ENCODE measurements at places on chromosomes 3 and 15.

GRCh38 chr15:78321786-78322185 is 18.4 kb upstream of the CRABP1 start:
- DNase-seq, result no peak

GRCh38 chr3:117898722-117899522 is 1135.7 kb downstream of the IGSF11 start:
- DNase-seq, result no peak

- DNase-seq, result no peak
Measured at GRCh38 chr3:128078322-128078721, 26.1 kb downstream of the SEC61A1 start.

- DNase-seq, result no peak
Measured at GRCh38 chr3:51282931-51283330, 102.2 kb upstream of the MANF start.

DNA sequence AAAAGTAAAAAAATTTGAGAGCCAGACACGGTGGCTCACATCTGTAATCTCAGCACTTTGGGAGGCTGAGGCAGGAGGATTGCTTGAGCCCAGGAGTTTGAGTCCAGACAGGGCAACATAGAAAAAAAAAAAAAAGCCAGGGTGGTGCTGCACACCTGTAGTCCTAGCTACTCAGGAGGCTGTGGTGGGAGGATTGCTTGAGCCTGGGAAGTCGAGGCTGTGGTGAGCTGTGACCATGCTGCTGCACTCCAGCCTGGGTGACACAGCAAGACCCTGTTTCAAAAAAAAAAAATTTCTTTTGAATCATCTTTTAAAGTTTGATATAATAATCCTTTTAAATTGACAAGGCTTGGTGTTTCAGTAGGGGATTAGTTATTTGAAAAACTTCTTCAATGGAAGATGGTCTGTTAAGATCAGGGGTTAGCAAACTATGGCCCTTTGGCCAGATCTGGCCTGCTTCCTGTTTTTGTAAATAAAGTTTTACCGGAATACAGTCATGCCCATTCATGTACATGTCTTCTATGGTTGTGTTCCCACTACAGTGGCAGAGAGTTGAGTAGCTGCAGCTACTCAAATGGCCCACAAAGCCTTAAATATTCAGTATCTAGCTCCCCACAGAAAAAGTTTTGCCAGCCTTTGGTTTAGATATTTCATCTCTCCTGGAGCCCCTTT is 28.9 kb downstream of the CDAN1 start:
- DNase-seq, result no peak

- DNase-seq, result no peak
Measured at GRCh38 chr3:23376516-23377248, 173.6 kb downstream of the UBE2E2 start.

DNA sequence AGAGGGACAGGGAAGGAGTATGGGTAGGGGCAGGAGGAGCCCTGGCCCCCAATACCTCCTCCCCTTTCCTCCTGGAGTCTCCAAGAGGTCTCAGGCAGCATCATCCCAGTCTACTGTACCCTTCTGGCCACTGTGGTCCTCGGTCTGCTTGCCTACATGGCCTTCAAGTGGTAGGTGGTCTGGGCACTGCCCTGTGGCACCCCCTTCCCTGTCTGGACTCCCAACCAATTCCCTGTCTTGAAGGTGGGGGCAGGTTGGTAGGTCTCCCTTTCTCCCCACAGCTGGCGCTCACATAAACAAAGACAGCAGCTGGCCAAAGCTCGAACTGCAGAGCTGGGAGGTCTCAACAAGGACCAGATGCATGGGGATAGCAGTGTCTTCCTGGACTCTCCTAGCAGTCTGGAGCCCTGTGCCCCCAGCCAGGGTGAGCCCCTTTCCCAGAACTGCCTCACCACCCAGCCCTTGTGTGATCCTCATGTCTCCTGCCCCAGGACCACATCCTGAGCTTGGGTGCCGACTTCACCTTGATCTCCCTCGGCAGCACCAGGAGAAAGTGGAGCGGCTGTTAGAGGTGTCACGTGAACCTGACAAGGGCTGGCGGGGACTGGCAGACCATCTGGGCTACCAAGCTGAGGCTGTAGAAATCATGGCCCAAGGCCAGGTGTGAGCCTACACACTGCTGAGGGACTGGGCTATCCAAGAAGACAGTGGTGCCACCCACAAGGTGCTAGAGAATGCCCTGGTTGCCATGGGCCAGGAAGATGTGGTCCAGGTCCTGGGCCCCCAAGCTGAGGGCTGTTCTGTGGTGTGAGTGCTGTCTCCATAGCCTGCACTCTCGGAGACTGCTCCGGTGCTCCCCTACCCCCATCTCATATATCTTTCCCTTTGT is 33.1 kb downstream of the NBEAL2 start:
- DNase-seq, result no peak

GRCh38 chr3:162014284-162014683 is 517.7 kb downstream of the OTOL1 start:
- no peak for DNase-seq

GRCh38 chr3:69607466-69608305 is 131.6 kb upstream of the MITF start:
- no peak for DNase-seq

DNA sequence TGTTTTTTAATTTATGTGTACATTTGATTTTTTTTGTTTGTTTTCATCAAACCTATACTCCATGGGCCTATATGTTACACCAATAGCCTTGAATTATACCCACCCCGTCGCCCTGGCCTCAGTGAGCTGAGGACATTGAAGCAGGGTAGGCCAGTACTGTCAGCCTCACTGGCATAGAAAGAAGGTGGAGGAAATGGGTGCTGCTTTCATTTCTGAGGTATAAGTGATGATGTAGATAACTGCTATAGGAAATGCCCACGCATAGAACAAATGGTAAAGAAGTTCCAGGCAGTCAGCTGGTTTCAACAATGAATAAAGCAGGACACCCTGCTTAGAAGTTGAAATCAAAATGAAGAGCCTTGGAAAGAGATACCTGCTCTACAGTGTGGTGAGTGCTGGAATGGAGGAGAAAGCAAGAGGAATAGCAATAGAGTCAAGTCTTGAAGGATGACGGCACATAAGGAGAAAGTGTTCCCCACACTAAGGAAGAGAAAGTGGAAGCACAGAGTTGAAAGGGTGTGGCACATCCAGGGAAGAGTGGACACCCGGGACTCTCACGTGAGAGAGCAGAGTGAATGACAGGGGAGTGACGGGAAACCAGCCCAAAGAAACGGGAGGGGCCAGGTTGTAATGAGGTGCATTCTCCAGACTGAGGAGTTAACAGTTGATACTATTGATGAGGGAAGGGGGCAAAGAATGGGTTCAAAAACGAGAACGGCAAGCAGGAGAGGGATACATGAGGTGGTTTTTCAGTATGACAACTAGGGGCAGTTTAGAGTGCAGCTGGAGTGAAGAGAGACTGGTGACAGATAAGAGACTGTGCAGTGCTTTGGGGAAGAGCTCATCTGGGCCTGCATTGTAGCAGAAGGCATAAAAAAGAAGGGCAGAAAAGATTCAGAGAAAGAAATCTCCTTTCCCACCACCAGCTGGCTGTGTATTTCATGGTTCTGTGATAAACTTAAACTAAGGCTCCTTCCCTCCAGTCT is 70.5 kb downstream of the KLHL25 start:
- DNase-seq, result no peak

DNA sequence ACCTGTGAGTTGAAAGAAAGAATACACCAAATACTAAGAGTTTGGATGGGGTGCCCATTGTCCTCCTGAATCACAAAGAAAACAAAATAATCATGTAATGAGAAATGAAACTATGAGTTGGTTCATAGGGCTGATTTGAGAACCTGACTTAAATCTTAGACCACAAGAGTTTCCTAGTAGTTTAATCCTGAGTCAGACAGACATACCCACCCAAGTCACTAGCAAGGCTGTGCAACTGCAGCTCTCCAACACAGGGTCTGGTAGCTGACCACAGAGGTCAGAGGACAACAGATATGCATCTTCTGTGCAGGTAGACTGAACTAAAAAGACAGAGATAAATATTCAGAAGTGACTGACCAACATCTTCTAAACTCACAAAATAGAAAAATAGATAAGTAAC is 296.3 kb upstream of the TMCO5A start:
- no peak for DNase-seq

- DNase-seq, result no peak
Measured at GRCh38 chr3:168671091-168671490, 575.4 kb upstream of the GOLIM4 start.

GRCh38 chr3:94561094-94561493 is 498.2 kb downstream of the NSUN3 start:
- DNase-seq, result no peak

DNA sequence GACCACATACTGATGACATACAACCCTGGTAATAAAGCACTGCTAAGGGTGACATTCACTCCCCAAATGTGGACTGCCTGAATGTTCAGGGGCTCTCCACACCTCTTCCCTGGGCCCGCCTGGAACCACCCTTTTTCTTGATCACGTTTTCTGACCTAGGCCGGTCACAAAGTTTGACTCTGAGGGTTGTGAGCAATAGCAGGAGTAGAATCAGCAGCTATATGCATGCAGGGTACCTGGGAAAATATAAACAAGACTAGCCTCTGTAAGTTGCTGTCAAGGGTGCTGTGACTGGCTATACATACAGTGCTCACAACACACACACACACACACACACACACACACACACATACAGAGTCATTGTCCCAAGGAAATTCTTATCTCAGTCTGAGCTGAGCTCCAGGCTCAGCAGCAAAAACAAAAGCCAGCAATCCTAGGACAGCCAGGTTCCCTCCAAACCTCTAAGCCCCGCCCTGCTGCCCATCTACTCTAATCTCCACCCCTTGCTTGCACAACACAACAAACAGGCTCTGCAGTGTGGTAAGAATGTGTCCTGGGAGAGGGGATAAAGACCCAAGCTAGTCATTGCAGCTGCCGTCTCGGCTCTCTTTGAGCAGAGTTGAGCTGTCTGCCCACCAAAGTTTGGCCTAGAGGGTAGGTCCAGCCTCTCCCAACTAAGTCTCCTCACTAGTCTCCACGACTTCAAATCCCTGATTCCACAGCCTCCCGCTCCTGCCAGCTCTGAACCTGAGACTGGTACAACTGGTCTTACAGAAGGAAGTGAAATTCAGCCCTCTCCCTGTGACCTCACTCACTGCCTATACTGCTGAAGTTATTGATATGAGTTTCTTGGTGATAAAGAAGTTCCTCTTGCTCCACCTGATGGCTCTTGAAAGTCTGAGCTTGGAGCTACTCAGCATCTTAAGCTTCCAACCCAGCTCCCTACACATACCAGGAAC is 2.2 kb downstream of the BMF start:
- no peak for DNase-seq

- DNase-seq, result no peak
Measured at GRCh38 chr3:134030379-134031347, 938 bp upstream of the SLCO2A1 start.

DNA sequence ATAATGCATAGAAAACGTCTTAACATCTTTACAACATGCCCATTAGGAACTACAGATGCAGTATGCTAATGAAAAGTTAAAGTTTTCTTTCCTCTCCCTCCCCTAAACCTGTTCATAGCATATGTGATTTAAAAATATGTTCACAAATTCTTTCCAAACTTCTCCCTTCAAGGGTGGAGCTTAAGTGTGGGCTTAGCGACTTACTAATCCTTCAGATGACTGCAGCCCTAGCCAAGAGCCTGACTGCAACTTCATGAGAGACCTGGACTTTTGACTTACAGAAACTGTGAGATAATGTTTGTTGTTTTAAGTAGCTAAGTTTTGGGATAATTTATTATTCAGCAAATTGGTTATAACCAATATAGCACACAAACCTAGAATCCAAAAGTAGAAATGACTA is 22.0 kb upstream of the ANXA2 start:
- DNase-seq, result no peak
